ENCODE measurements at places on chromosomes 13 and 19.

DNA sequence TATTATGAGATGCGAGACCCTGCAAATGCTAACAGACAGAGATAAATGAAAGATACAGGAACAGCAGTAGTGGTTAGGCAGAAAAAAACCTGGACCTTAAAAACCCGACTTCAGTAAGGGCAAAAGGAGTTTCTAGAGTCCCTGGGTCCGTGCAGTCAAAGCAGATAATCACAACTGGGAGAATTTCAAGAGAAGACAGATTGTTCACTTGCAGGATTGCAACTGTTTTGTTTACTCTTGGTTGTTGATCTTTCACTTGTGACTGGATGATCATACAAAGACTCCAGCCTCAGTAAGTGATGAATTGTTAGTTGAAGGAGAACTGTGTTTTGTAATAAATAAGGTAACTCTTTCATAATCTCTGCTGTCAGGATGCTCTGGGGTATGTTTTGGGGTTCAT lies 135.1 kb downstream of the GPC6 start:
- H3K27me3 ChIP-seq: no peaks in the 10 kb centered on the region
- H3K4me3 ChIP-seq: no peak overlapping the region
- no peak for DNase-seq
- H3K4me1 ChIP-seq: no peaks in the 10 kb centered on the region

- no peaks in the 10 kb centered on the region for H3K27me3 ChIP-seq
- no peak for DNase-seq
- no peak overlapping the region for H3K4me3 ChIP-seq
- no peak overlapping the region for H3K27ac ChIP-seq
- no peaks in the 10 kb centered on the region for H3K4me1 ChIP-seq
- no peaks in the 10 kb centered on the region for H3K36me3 ChIP-seq
Observed at GRCh38 chr13:73336773-73337172, 278.0 kb downstream of the KLF5 start.

DNA sequence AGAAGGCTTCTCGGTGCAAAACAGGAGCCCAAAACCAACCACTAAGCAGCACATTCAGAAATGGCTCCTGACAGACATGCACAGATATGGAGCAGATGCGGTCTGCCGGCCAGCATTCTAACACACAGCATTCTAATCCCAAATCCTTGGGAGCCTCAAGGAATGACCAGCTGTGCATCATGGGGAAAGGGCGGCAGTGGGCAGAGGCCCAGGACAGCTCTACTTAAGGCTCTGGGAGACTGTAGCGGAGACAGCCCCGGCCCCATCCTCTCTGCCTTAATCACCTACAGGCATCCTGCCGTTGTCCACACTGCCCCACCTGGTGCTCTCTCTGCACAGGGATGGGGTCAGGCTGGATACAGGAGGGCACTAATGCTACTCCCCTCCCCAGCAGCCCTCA lies 1016.0 kb downstream of the UQCRFS1 start:
- H3K27me3 ChIP-seq: no peaks in the 10 kb centered on the region
- DNase-seq: no peak
- H3K4me3 ChIP-seq: no peak overlapping the region
- no peaks in the 10 kb centered on the region for H3K4me1 ChIP-seq
- no peak overlapping the region for H3K27ac ChIP-seq

DNA sequence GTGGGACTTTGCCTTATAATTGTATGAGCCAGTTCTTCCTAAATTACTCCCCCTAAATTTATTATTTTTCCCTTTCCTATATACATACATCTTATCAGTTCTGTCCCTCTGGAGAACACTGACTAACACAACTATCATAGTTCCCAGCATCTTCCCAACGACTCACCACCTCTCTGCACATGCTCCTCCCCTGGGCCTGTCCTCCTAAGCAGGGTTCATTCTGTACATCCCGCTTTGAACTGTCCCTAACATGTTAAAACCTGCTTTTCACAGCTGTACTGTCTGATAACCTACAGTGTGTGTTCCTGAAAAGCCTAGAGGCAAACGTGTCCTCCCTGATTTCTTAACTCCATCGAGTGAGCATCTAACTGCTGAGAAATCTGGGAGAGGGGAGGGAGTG lies 141.7 kb downstream of the EFNB2 start:
- DNase-seq: no peak
- H3K27ac ChIP-seq: no peak overlapping the region
- no peaks in the 10 kb centered on the region for H3K36me3 ChIP-seq
- H3K4me3 ChIP-seq: no peak overlapping the region

DNA sequence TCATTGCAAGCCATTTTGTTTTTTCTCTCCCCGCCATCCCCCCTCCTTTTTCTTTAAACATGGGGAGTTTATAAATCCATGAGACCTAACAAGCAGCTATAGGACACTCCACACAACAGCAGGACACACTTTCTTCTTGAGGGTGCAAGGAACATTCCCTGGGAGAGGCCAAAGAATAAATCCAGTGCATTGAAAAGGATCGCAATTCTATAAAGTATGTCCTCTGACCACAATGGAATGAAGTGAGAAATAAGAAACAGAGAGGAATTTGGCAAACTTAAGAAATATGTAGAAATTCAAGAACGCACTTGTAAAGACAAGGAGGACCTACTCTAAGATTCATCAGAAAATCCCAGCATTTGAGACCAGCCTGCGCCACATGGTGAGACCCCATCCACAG lies 11.9 kb downstream of the KLF2 start:
- no peaks in the 10 kb centered on the region for H3K36me3 ChIP-seq
- peaks cover 44% of the 10 kb centered on the region for H3K4me1 ChIP-seq
- DNase-seq: no peak
- H3K27ac ChIP-seq: no peak overlapping the region

- no peaks in the 10 kb centered on the region for H3K4me1 ChIP-seq
- H3K36me3 ChIP-seq: no peaks in the 10 kb centered on the region
- no peak overlapping the region for H3K4me3 ChIP-seq
- no peak for DNase-seq
- no peaks in the 10 kb centered on the region for H3K27me3 ChIP-seq
Observed at GRCh38 chr19:31448221-31448657, 99.0 kb upstream of the TSHZ3 start.

DNA sequence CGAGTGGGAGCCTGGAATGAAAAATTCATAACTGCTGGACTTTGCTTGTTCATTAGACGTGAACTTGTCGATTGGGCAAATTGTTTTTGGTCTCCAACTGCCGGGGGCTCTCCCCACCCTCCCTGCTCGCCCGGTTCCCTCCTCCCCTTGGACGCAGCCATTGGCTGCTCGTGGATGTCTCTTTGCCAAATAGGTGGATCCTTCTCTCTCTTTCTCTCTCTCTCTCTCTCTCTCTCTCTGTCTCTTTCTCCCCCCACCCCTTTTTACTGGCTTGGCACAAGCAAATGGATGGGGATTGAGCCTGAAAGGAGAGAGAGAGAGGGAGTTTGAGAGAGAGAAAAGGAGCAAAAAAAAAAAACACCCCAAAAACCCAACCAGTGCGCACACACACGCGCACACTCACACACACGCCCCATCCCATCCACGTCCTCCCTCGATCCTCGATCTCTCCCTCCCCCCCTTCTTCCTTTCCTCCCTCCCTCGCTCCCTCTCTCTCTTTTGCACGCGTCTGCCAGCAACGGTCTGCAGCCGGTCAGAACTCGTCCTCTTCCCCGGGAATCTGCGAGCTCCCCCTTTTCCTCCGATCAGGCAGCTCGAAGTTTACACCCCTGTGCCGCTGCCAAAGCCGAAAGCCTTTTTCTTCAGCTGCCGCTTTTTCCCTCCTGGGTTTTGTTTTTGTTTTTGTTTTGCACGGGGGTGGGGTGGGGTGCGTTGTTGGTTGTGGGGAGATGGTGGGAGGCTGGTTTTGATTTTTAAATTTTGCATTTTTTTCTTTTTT lies 27.8 kb downstream of the NFIX start:
- no peak for DNase-seq
- peak overlapping the region; percentile 41 for H3K4me3 ChIP-seq
- no peaks in the 10 kb centered on the region for H3K36me3 ChIP-seq
- no peak overlapping the region for H3K27ac ChIP-seq
- H3K27me3 ChIP-seq: peaks cover 5% of the 10 kb centered on the region

DNA sequence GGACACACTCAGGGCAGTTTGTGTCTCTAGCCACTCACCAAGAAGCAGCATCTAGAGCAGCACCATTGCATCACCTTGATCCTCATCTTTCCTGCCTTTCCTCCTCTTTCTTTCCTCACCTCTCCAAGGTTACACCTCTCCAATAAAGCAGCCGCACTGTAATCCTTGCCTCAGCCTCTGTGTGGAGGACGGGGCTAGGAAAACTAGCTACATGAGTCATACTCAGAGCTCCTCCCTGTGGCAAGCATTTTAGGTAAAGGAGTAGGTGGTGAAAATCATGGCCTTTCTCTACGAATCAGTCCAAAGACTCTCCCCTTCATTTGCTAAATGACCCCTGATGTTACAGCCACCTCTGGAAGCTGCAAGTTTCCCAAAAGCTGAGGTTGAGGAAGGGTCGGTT lies 108.9 kb downstream of the DNAJC15 start:
- H3K27me3 ChIP-seq: no peaks in the 10 kb centered on the region
- no peak for DNase-seq
- H3K4me3 ChIP-seq: no peak overlapping the region
- H3K27ac ChIP-seq: no peak overlapping the region
- no peaks in the 10 kb centered on the region for H3K36me3 ChIP-seq
- H3K4me1 ChIP-seq: no peaks in the 10 kb centered on the region

DNA sequence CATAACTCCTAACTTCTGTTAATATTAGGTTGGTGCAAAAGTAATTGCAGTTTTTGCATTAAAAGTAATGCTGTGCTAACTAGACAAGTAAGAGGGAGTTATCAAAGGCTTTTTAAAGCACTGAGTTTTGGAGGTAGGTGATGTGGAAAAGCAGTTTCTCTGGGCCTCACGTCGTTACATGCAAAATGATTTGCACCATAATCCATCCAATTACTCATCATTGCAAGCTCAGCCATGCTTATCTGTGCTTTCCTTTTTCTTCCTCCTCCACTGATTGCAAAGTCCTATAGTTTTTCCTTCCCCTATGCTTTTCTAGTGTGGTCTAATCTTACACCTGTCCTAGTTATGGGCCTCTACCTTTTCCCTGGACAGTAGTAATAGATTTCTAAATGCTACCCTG lies 35.4 kb upstream of the INTS6 start:
- H3K4me3 ChIP-seq: no peak overlapping the region
- H3K27ac ChIP-seq: no peak overlapping the region
- H3K4me1 ChIP-seq: no peaks in the 10 kb centered on the region
- no peaks in the 10 kb centered on the region for H3K27me3 ChIP-seq
- DNase-seq: no peak
- no peaks in the 10 kb centered on the region for H3K36me3 ChIP-seq

GRCh38 chr19:7676376-7676775 lies 514 bp upstream of the MCEMP1 start:
- no peaks in the 10 kb centered on the region for H3K36me3 ChIP-seq
- peaks cover 19% of the 10 kb centered on the region for H3K4me1 ChIP-seq
- no peak overlapping the region for H3K27ac ChIP-seq
- H3K27me3 ChIP-seq: no peaks in the 10 kb centered on the region
- DNase-seq: no peak

GRCh38 chr13:94553766-94554165 lies 42.2 kb downstream of the TGDS start:
- peaks cover 12% of the 10 kb centered on the region for H3K36me3 ChIP-seq
- H3K4me1 ChIP-seq: peaks cover 8% of the 10 kb centered on the region
- H3K4me3 ChIP-seq: no peak overlapping the region
- DNase-seq: no peak
- H3K27me3 ChIP-seq: no peaks in the 10 kb centered on the region
- H3K27ac ChIP-seq: no peak overlapping the region

DNA sequence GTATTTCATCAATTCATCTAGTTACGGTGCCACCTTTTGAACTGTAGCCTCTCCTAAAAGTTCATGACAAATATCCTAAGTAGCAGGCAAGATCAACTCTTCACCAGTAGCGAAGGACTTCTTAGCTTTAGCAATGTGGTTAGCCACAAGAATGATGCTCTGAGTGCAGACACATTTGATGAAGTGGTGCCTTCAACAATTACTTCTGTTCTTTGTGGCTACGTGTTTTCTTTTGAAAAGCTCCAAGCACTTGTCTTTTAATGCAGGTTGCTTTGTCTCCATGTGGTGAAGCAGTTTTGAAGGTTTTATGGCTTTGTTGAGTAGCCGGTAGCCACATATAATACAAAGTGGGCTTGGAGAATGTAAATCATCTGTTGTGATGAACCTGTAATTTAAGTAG lies 194.7 kb downstream of the B3GLCT start:
- H3K36me3 ChIP-seq: no peaks in the 10 kb centered on the region
- no peaks in the 10 kb centered on the region for H3K27me3 ChIP-seq
- H3K27ac ChIP-seq: no peak overlapping the region
- H3K4me3 ChIP-seq: no peak overlapping the region

DNA sequence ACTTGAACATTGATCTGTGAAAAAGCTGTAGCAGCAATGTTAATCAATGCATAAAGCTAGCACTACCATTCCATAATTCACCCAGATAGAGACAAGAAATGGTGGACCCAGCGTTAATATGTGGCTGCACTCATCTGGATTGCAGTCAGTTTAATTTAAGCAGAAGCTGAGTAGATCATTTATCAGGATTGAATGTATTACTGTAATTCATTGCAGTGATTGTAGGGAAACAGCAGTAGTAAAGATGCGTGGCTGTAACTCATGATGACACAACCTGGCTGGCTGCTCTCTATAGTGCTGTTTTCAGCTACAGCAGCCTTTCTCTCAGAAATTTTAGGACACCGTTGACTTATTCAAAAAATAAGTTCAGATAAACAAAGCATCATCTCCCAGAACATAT lies 499.5 kb upstream of the SLITRK6 start:
- no peak for DNase-seq
- no peaks in the 10 kb centered on the region for H3K36me3 ChIP-seq
- no peaks in the 10 kb centered on the region for H3K27me3 ChIP-seq
- no peak overlapping the region for H3K4me3 ChIP-seq
- no peak overlapping the region for H3K27ac ChIP-seq
- H3K4me1 ChIP-seq: no peaks in the 10 kb centered on the region

DNA sequence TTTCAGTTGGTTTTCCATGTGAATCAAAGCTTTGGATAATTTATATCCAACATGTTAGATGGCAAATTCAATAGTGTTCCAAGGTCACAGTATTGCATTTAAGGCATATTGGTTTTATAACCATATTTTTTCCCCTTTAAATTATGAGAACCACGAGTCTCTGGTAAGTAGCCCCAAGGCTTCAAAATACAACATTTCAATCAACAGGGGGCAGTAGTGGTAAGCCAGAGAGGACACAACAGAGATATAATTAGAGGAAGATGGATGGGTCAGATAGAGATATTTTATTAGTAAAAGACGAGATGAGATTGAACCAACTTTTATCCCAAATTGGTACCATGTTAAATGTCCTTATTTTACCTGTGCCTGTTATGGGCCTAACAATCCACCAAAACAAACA lies 53.1 kb downstream of the KL start:
- no peaks in the 10 kb centered on the region for H3K4me1 ChIP-seq
- H3K27me3 ChIP-seq: no peaks in the 10 kb centered on the region
- no peak overlapping the region for H3K4me3 ChIP-seq
- no peaks in the 10 kb centered on the region for H3K36me3 ChIP-seq
- no peak overlapping the region for H3K27ac ChIP-seq
- DNase-seq: no peak

DNA sequence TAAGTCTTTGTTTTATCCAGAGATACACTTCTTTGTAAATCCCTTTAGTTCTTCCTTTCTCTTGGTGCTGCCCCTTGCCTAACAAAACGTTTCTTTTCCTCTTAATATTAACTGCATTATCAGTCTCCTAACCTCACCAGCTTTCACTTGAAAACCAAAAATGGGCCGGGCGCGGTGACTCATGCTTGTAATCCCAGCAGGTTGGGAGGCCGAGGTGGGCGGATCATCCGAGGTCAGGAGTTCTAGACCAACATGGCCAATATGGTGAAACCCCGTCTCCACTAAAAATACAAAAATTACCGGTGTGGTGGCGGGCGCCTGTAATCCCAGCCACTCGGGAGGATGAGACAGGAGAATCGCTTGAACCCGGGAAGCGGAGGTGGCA lies 329.8 kb upstream of the MIR17HG start:
- no peaks in the 10 kb centered on the region for H3K36me3 ChIP-seq
- no peak overlapping the region for H3K27ac ChIP-seq
- H3K4me3 ChIP-seq: no peak overlapping the region
- no peaks in the 10 kb centered on the region for H3K27me3 ChIP-seq
